ENCODE measurements at places on chromosomes 3 and 15.
A peak's percentile ranks its signal among the peaks of the same experiment; 100 is the strongest.

DNA sequence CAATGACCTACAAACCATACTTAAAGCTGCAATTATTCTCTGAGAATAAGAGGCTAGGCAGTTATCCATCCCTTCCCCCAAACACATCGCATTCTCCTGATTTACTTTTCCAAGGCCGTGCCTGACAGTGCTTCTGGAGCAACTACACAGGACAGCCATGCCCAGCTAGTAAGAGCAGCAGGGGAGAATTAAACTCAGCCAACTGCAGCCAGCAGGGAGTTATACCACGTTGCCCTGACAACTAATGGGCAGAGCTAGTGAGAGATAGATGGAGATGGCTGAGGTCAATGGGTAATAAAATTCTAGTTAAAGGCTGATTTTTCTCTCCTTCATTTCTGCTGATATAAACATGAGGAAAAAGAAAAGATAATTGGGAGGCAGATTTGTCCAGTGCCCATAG lies 193.8 kb upstream of the PPP2R3A start:
- DNase-seq: no peak

DNA sequence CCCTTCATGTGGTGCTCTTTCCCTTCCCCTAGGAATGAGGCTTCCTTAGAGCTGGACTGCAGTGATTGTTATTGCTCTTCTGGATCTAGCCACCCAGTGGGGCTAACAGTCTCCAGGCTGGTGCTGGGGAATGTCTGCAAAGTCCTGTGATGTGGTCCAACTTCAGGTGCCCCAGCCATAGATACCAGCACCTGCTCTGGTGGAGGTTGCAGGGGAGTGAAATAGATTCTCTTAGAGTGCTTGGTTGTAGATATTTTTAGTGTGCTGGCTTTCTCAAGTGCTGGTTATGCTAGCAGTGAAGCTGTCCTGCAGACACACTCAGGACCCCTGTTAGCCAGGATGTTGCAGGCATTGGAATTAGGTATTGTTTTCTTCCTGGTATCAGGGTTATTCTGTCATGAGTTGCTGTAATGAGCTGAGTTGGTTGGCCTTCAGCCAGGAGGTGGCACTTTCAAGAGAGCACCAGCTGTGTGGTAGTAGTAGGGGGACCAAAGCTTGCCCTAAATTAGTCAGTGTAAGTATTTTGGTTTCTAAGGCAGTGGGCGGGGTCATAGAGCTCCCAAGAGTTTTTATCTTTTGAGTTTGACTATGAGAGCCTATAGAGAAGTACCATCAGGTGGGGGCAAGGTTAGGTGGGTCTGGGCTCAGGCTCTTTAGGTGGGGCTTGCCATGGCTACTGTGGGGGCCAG lies 317.5 kb upstream of the SGO1 start:
- peak; percentile 55 for DNase-seq

DNA sequence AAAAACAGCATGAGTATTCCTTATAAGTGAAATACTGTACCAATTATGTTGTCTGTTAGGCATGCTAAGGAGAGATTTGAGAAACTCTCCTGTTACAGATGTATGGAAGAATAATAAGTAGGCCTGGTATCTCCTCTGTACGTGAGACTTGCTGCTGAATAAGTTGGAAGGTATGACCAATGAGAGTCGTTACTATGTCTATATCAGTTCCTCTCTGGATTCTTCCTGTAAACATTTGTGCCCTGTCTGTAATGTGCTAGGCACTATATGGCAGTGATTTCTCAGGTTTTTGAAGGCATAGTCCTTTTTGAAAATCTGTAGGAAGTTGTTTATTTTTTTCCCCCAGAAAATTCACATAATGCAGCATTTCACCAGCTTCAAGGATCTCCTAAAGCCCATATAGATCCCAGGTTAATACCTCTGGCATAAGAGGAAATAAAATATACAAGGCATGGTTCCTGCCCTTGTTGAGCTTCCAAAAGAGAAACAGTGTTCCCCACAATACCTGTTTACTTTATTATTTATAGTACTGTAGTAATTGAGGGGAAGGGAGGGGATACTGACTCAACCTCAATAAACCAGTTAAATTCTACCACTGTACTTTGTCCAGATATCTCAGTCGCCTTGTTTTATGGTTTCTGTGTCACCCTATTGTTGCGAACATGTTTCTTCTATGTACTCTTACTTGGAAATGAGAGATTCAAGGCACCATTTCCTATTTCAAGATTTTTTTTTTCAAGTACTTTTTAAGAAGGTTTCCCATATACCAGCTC lies 28.6 kb downstream of the MAP2K5 start:
- DNase-seq: no peak

DNA sequence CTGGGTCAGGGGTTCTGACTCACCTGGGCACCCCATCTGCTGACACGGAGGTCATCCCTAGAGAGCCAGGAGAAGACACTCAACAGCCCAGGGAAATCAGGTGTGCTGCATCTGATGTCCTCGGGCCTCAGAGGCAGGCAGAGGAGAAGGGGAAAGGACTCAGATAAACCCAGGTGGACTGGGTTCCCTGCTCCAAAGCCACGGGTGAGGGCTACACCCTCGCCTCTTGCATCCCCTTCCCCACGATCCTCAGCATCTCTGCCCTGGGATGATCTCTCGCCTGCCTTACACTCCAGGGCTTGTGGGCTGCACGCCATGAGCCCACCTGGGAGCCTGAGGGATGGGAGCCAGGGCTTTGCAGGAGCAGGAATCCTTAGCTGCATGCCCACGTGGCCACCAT lies 8.2 kb upstream of the DUSP7 start:
- DNase-seq: no peak

- no peak for DNase-seq
These were observed 63.2 kb upstream of the PYDC2 start for GRCh38 chr3:191397771-191398170.

- no peak for DNase-seq
These were observed 94.8 kb downstream of the ABHD5 start for GRCh38 chr3:43785551-43785950.

- no peak for DNase-seq
These were observed 127.4 kb downstream of the WDR76 start for GRCh38 chr15:43954181-43954621.

DNA sequence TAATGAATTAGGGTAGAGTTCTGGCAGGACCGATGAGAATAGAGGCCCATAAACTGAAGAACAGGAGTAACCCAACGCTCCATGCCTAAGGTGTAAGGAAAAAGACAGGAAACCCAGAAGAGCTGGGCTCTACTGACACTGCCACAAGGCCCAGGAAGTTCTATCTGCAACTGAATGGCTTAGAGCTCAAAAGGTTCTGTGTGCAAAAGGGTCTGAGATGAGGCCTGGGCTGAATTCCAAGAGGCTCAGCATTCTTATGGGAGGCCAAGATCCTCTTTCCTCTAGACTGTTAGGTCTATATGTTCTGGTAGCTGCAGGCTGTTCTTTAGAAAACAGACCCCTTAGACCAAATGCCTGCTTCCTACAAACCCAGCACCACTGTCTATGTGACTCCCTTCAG lies 30.5 kb upstream of the PRSS50 start:
- DNase-seq: no peak

DNA sequence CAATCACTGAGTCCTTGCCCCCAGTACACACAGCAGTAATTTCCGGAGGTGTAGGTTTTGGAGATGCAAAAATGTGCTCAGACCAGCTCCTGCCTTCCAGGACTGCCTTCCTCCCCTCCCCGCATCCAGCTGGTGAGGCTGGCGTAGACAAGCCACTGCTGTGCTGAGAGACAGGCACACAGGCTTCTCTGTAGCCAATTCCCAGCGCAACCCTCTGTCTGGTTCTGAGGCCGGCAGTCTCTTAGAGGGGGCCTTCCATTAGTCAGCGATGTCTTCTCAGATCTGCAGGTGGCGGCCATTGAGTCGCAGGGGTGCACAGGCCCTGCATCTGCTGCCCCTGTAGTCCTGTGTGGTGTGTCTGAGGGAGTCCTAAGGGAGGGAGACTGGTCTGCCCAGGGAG lies 114.4 kb downstream of the DNAJB8 start:
- no peak for DNase-seq

- DNase-seq: no peak
These were observed 7.7 kb upstream of the ZNF592 start for GRCh38 chr15:84740691-84741090.

DNA sequence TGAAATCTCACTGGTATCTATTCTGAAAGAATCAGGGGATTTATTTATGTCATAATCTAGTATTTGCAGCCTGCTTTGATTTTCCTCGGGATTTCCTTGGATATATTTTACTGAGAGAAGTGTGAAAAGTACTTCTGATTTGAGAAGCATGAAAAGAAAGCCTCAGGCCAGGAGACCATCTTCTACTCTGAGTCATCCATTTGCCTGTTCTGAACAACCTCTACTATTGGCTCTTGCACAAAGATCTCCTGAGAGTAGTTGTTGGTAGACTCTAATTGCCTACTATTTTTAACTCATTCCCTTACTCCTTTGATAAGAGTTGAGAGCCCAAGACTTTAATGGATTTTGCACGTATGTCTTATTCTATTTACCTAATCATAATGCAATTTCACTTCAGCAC lies 318.9 kb downstream of the BCHE start:
- no peak for DNase-seq

GRCh38 chr3:192727032-192727847 lies at the start of gene FGF12:
Gene FGF12 (minus strand): TSS chr3:192727541.
- DNase-seq: no peak

DNA sequence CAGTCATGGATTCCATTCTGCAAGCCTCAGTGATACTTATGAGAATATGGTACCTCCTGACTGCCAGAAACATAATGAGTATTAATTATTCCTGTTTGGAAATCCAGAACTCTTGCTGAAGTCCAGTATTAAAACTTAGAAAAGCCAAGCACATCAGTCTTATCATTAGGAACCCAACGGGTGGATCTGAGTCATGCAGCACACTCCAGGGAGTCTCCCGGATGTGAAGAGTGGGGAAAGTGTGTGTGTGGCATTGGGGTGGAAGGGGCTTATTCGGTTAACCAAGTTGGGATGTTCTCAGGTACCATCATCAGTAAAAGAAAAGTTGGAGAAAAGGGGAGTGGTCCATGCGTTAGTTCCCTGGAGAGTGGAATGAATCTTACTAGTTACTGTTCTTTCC lies 181.1 kb downstream of the PLCL2 start:
- no peak for DNase-seq

- no peak for DNase-seq
These were observed 167.2 kb upstream of the KCNMB2 start for GRCh38 chr3:178369006-178369405.

DNA sequence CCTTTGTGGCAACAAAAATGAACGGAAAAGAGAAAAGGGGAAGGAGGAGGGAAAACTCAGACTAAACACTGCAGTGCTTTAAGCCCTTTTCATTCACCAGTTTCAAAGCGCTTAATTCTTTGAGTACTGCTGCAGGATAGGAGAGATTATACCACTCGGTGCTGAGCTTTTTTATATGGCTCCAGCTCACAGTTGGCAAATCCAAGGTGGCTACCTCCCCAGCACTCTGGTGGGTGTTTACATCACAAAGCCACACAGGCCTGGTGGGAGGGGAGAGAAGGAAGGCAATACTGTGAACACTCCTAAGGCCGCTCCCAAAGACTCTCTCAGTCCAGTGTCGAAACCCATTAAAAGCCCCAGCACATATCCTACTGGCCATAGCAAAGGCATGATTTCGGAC lies 191.4 kb downstream of the STT3B start:
- no peak for DNase-seq

DNA sequence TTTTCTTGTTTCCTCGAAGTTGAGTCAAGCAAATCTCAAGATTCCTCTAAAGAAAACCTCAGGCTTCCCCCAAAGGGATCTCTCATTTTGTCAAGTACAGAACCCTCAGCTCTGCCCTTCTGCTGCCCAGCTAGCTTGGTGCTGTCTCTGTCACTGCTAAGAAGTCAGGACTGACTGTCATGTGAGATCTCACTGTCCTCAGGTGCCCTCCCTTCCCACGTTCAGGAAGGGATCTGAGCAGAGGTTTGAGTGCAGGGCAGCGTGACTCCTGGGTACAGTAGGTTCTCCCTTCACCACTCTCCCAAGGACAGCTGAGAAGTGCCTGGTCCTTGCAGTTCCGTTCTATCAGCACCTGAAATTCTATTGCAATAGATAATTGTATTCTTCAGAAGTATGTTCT lies 229.7 kb downstream of the SLCO3A1 start:
- DNase-seq: no peak

GRCh38 chr3:110685630-110686029 lies 386.0 kb upstream of the NECTIN3 start:
- DNase-seq: no peak

- no peak for DNase-seq
These were observed 36.2 kb downstream of the AP4E1 start for GRCh38 chr15:50944672-50945071.

GRCh38 chr3:123884203-123884831 lies at the start of gene MYLK:
Gene MYLK (minus strand): TSS chr3:123884332. CDS start chr3:123793841, 90,491 bp downstream.
- DNase-seq: no peak

- no peak for DNase-seq
These were observed 13.7 kb downstream of the CD200 start for GRCh38 chr3:112346491-112347122.

GRCh38 chr3:195441476-195441991 lies 1.3 kb downstream of the ACAP2 start:
- DNase-seq: no peak

- no peak for DNase-seq
These were observed 58.6 kb downstream of the PIAS1 start for GRCh38 chr15:68112706-68113105.

- peak; percentile 59 for DNase-seq
These were observed 8.4 kb downstream of the TBC1D21 start for GRCh38 chr15:73881579-73882320.

DNA sequence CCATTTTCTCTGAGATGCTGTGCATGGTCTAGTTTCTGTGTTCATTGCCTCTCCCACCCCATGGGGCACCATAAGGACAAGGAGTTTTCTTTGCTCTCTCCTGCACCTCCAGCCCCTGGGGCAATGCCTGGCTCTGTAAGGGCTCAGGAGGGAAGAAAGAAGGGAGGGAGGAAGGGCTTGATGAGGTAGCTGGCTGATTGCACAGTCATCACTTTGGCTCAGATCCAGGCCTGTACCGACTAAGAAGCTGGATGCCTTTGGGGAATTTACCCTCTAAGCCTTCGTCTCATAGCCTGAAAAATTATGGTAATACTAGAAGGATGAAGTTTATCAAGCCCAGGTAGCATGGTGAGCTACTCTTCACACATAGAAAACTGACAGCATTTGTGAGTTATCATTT lies 382.9 kb downstream of the GABRG3 start:
- no peak for DNase-seq

- DNase-seq: no peak
These were observed 645.9 kb upstream of the KCNMB2 start for GRCh38 chr3:177890359-177890683.

DNA sequence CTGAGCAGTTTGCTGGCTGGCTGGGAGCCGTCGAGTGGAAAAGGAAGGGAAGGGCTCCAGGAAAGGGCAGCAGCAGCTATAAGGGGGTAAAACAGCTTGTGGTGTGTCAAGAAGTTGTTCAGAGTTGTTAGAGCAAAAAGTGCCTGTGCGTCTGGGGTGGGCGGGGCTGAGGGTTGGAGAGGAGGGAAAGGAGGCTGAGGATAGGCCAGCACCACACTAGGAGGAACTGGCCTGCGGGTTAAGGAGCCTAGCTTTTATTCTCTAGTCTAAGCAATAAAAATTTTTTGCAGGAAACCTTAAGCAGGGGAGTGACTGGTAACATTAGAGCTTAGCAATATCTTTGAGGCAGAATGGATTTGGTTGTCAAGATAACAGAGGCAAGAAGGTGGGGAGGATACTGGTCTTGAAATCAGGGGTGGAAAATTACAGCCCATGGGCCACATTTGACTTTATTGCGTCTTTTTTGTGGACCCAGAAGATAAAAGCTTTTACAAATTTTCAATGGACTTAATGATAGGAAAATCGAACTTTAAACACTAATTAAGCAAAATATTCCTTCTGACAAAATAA lies 134.5 kb upstream of the AADACL2 start:
- DNase-seq: no peak

GRCh38 chr3:132657869-132658747 lies 1.5 kb downstream of the ACAD11 start:
- DNase-seq: no peak

Data from mesenteric fat pad (tissue), 1 donor.